ENCODE measurements at places on chromosomes 1 and 21.

DNA sequence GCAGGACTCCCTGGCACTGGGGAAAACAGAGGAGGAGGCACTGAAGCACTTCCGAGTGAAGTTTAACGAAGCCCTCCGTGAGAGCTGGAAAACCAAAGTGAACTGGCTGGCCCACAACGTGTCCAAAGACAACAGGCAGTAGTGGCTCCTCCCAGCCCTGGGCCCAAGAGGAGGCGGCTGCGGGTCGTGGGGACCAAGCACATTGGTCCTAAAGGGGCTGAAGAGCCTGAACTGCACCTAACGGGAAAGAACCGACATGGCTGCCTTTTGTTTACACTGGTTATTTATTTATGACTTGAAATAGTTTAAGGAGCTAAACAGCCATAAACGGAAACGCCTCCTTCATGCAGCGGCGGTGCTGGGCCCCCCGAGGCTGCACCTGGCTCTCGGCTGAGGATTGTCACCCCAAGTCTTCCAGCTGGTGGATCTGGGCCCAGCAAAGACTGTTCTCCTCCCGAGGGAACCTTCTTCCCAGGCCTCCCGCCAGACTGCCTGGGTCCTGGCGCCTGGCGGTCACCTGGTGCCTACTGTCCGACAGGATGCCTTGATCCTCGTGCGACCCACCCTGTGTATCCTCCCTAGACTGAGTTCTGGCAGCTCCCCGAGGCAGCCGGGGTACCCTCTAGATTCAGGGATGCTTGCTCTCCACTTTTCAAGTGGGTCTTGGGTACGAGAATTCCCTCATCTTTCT lies 75.5 kb downstream of the PIK3CD start:
- DNase-seq, result no peak

DNA sequence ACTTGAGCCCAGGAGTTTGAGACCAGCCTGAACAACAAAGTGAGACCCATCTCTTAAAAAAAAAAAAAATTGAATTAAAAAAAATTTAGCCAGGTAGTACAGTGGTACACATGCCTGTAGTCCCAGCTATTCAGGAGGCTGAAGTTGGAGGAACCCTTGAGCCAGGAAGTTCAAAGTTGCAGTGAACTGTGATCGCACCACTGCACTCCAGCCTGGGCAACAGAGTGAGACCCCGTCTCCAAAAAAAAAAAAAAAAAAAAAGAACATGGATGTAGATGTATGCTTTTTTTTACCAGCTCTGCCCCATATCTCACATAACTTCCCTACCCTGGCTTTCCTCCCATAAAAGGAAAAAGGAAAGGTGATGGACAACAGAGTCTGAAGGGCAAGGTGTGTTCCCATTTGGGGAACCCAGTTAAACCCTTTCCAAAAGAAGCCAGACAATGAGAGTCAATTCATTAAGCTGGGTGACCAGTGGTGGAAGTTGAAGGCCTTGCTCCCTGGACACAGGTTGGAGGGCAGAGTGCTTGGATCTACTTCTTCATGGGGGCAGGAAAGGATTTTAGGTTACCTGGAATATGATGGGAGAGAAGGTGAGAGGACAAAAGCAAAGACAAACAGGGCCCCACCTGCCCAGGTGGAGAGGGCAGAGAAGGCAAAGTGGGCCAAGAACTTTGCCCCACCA lies 2.9 kb downstream of the KRTCAP2 start:
- no peak for DNase-seq

- DNase-seq, result no peak
Observed at GRCh38 chr1:211382182-211382713, 55.6 kb downstream of the TRAF5 start.

GRCh38 chr1:59070610-59071009 lies 226.3 kb upstream of the FGGY start:
- no peak for DNase-seq

- DNase-seq, result no peak
Observed at GRCh38 chr1:176462674-176463378, at the start of gene PAPPA2. PAPPA2 (plus strand) TSS chr1:176463175; CDS start chr1:176556323, 93,148 bp downstream.

- DNase-seq, result no peak
Observed at GRCh38 chr1:54110996-54111395, 41.8 kb downstream of the CDCP2 start.

- DNase-seq, result no peak
Observed at GRCh38 chr1:229224308-229224707, 46.6 kb upstream of the RAB4A start.

DNA sequence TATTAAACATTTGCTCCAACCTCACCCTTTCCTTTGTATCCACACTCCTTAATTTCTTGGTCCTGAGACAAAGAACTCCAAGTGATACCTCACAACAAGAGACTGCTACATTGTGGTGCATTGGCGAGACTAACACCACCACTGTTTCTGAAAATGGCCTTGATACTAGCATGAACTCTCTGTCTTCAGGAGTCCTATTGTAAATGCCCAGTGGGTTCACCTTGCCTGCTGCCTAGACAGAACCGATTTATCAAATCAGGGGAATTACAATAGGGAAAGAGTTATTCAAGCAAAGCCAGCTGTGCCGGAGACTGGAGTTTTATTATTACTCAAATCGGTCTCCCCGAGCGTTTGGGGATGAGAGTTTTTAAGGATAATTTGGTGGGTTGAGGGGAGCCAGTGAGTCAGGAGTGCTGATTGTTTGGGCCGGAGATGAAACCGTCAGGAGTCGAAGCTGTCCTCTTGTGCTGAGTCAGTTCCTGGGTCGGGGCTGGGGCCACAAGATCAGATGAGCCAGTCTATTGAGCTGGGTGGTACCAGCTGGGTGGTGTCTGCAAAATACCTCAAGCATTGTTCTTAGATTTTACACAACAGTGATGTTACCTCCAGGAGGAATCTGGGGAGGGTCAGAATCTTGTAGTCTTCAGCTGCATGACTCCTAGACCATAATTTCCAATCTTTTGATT lies 83.1 kb downstream of the DESI2 start:
- DNase-seq, result no peak

DNA sequence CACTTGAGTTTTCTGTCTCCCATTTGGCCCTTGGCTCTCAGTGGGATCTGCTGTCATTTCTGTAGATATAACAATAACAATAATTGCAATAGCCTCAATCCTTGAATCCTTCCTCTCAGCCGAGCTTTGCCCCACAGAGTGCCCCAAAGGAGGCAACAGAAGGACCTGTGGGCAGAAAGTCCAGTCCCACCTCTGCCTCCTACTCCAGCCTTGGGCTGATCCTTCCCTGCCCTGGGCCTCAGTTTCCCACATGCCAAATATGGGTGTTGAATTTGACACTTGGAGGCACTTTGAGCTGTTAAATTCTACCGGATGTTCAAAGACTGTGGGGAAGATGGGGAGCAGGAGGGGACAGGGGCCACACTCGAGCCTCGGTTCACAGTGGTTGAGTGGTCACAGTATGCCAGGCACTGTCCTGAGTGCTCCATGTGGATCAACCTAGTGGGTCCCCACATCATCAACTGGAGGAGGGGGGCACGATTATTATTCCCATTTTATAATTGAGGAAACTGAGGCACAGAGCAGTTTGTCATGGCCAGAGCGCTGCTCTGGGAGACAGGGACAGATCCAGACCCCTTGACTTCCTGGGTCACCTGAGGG lies 307.1 kb downstream of the MATN1 start:
- no peak for DNase-seq

DNA sequence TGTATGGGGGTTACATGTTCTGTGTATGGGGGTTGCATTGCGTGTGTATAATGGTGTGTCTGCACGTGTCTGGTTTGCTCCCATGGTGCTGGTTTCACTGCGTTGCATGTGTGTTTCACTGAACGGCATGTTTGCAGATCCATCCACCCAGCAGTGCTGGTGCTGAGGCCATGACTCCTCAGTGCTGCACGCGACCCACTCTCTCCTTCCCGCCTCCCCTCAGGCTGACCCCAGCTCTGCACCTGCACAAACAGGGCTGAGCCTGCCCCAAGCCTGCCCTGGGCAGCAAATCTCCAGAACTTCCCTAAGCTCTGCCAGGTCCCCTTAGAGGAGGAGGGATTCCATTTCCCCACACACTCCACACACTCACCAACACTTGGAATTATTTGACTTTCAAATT lies 18.7 kb downstream of the ACTRT2 start:
- DNase-seq, result no peak

DNA sequence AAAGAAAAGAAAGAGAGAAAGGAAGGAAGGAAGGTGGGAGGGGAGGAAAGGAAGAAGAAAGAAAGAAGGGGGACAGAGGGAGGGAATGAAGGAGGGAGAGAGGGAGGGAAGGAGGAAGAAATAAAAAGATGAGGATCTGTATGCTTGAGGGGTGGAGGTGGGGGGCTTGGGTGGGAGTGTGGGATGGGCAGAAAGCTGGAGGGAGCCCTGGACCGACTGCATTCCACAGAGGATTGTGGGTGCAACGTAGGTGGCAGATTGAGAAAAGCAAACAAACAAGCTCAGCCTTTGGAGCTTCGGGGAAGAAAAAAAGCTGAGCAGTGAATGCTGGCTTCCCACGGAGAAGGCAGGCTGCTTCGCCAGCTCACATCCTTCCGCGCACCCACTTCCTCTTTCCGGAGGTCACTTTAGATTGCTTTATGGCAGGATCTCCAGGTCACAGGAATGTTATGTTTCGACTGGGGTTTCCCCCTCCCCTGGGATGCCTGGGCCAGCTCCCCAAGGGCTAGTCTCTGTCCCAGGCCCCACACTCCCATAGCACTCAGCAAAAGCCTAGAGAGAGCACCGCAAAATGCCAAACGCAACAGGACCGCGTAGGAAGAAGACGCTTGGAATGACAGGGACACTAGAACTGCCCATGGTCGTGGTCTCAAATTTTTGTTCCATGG lies 20.7 kb upstream of the LGALS8 start:
- no peak for DNase-seq

- DNase-seq, result no peak
Observed at GRCh38 chr1:170096806-170097340, 22.4 kb upstream of the KIFAP3 start.

DNA sequence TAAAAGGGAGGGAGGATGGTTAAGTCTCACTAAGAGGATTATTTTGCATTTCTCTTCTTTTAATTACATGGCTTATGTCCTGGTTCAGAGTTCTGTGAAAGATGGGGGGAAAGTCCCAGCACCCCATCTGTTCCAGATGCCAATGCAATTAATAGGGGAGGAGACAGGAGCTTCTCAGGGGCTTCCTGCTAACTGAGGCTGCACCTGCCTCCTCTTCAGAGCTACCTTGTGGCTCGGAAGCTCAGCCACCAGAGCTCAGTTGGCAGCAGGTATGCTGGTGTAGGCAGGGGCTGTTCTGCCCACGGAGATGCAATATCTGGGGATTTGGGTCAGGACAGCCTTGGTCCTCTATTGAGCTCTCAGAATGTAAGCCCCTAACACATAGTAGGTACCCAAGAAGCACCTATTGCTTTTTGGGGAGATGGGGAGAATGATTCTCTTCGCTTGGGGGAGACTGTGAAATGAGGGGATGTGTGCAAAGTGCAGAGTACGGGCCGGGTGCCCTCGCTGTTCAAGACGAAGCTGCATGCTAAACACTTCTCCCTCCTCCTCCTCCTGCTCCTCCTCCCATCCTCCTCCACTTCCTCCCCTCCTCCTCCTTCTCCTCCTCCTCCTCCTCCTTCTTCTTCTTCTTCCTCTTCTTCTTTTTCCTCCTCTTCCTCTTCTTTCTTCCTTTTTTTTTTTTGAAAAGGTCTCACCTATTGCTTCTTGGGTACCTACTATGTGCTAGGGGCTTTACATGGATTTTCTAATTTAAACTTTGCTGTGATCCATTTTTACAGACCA lies 279.0 kb downstream of the PTPRU start:
- DNase-seq, result no peak

DNA sequence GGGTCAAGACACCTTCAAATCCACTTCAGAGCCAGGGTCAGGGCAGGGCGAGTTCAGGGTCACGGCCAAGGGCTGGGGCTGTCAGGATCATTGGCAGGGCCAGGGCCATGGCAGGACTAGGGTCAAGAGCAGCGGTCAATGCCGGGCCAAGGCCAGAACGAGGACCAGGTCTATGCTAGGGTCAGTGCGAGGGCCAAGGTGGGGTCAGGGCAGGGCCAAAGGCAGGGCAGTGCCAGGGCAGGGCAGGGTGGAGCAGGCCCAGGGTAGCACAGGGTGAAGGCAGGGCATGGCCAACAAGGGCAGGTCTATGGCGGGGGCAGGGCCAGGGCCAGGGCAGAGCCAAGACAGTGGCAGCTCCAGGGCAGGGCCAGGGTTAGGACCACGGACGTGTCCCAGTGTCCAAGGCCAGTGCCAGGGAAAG lies 154.0 kb downstream of the LIPI start:
- DNase-seq, result no peak

- no peak for DNase-seq
Observed at GRCh38 chr1:166888373-166889111, 12.5 kb upstream of the TADA1 start.

- DNase-seq, result no peak
Observed at GRCh38 chr1:56922070-56922469, 43.7 kb downstream of the C8B start.

- DNase-seq, result no peak
Observed at GRCh38 chr1:47682198-47682597, 244.4 kb downstream of the FOXD2 start.

DNA sequence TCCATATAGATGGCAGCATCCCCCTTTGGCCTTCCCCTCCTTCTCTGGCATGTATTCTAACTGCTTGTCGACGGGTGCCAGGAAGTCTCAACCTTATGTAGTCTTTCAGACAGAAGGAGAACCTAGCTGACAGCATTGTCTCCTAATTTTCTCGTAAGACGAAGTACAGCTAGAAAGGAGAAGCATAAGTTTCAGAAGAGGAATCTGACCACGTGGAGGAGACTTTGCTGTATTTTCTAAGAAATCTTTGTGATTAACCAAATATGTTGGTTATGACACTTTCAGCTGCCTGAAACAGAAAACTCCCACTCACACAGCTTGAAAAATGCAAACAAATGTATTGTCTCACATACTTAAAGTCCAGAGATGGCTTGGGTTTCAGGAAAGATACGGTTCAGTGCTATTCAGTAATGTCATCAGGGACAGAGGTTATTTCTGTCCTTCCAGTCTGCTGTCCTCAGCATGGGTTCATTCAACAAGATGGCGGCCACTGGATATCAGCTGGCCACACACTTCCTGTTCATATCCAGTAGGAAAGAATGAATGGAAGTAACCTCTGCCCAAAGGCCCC lies 109.5 kb upstream of the ZNF648 start:
- no peak for DNase-seq

DNA sequence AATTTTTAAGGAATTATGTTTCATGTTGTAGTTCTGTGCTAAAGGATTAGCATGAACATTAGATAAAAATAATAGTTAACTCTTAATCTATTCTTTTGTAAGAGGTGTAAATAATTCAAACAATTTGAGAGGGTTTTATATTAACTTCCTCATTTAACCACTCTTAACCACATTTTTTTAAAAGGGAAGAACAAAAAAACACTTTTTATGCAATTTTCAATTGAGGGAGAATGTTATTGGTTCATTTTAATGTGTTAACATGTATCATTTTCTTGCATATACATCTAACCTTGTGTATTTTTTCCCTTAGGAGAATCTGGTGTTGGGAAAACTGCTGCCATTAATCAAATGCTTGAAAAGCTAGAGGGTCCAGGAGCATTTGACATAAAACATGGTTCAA lies 169.0 kb downstream of the LBR start:
- no peak for DNase-seq

GRCh38 chr1:87325982-87326738 lies 2.5 kb upstream of the LMO4 start:
- no peak for DNase-seq

Data from SW 1271 (cell line).